ENCODE measurements at places on chromosomes 1 and 21.

DNA sequence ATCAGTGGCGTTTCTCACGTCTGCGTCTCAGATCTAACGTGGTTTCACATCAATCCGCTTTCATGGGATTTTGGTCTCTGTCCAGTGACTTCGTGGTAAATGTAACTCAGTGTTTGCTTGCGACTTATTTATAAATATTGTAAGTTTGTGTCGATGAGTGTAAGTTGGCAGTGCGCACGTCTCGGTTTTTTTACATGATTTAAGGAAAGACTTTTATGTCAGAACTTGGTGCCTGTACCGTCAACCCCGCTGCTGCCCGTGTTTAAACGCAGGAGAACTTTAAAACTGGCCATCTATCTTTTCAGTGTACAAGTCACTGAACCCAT, 1.5 kb downstream of the B3GALT6 start:
- DNase-seq, result no peak

DNA sequence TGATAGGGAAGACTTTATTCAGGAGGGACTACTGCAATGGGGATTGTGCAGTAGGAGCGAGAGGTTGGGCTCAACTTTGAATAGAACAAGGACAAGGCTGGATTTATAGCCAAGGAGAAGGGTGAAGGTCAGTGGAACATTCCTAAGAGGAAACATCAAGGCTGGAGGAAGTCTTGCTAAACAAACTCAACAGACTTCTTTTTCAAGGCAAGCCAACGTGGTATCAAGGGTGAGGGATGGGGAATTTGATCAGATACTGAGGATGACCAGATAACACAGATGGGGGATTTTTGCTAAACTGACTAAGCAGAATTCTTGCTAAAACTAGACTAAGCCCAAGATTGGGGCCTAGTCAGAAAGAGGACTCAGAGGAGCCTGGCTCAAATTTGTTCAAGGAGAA, 107.3 kb downstream of the DUSP10 start:
- DNase-seq, result no peak

DNA sequence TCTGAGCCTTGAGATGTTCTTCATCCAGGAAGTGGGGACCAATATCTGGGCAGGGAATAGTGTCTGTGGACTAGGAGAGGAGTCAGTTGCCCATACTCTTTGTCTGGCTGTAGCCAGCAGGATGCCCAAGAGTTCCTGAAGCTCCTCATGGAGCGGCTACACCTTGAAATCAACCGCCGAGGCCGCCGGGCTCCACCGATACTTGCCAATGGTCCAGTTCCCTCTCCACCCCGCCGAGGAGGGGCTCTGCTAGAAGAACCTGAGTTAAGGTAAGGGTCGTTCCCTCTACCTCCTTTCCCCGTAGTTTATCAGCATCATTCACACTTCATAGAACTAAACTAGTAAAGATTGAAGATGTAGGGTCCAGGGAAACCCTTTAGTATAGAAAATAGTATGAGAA, 3.4 kb upstream of the PPOX start:
- no peak for DNase-seq

GRCh38 chr1:225945564-225945963, 4.5 kb upstream of the LEFTY2 start:
- DNase-seq, result no peak

GRCh38 chr1:219492717-219493116, 120.2 kb downstream of the ZC3H11B start:
- no peak for DNase-seq

DNA sequence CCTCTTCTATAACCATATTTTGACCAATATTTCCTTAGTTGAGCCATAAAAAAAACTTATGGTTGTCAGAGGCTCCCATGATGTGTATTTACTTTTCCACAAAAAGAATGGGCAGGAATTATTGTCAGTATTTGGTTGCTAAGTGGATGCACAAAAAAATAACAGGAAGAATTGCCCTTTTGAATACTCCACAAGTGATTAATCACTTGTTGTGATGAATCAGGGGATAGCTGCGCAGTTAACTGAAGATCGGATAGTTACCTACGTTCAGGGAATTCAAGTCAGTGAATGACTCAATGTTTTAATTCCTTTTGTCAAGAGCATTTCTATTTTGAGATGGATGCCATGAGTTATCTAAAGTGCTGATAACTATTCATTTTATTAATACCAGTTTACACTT, 785.2 kb upstream of the B3GALT2 start:
- DNase-seq, result no peak

DNA sequence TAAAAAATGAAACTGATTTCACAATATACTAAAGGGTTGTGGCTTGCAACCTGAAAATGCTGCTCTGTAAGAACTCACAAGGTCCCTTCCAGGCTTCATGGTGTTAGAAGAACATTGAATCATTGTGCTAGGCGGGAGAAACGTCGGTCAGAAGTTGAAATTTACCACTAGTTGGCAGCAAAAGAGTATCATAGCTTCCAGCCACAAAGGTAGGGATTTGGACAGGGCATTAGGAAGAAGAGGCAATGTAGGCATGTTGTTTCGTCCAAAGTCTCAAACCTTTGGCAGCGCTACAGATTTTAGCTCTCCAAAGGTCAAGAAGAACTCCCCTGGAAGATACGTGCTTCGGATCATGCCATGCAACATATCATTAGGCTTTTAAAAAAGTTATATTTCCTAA, 62.5 kb upstream of the ZP4 start:
- DNase-seq, result no peak

- no peak for DNase-seq
Observed at GRCh38 chr1:87638636-87639035, 310.0 kb downstream of the LMO4 start.

GRCh38 chr1:63569640-63570316, 23.4 kb upstream of the PGM1 start:
- no peak for DNase-seq

DNA sequence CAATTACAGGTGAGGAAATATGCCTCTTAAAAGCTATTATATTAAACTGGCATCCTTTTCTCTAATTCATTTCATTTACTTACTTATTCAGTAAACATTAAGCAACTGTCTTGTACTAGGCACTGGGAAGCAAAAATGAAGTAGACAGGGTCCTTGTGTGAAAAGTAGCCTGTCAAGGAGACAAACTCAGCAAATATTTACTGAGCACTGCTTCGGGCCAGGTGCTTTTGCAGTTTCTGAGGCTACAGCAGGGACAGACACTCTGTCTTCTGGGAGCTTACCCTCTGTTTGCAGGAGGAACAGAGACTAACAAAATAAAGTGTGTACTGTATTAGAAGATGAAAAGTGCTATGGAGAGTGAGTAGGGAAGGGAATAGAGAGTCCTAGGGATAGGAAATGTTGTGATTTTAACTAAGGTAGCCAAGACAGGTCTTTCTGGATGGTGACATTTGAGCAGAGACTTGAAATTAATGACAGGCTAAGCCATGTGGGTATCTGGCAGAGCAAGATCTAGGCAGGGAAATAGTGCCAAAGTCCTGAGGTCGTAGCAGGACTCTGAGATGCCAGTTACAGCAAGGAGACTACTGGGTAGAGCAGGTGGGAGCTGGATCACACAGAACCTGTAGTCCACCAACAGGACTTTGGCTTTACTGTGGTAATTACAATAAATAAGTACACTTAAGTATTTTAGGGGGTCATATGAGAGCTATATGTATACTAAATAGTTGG, 133.0 kb downstream of the ITSN1 start:
- DNase-seq, result no peak

- DNase-seq, result no peak
Observed at GRCh38 chr1:198500096-198500495, 40.4 kb downstream of the ATP6V1G3 start.

DNA sequence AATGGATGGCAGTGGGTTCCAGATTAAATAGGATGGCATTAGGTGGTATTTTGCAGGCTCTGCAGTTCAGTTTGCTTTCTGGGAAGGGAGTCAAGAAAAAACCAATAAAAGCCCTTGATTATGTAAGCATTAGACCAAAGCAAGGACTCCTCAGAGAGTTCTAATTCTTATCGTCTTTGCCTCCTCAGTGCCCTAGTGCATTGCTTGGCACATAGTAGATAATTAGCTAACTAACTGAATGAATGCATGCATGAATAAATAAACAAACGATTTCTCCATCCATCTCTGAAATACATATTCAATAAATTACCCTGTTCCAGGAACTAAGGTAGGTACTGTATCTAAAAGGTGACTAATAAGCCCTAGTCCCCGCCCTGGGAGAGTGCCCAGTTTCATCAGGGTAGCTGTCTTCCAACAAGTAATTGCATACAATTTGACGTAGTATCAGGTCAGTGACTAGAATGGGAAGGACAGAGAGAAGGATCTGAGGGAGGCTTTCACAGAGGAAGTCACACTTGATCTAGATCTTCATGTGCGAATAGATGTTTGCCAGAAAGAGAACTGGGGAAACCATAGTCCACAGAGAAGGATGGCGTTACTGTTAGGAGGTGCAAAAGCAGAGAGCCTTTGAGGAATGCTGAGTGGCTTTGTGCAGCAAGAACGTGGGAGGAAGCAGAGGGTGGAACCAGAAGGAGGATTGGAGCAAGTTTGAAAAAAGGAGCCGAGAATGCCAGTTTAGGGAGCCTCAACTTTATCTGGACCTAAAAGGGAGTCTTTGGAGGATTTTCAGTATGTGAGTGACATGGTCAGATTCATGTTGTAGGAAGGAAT, 111.4 kb downstream of the TBX19 start:
- peak; percentile 13 for DNase-seq

DNA sequence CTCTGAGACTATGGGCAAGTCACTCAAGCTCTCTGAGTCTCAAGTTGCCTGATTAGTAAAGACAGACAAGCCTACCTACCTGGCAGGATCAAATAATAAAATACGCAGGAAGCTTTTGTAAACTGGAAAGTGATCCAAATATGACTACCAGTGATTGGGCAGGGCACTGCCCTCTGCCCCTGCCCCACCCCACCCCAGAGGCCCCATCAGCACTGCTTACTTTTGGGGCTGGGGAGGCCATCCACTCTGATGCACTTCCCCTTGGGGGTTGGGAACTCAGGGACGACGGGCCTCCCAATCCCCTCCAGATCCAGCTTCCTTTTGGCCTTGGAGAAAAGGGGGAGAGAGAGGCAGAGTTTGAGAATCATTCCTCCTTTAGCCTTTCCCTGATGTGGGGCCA, 6.9 kb downstream of the E2F2 start:
- no peak for DNase-seq

- no peak for DNase-seq
Observed at GRCh38 chr1:156887317-156887716, 6.2 kb upstream of the PEAR1 start.

- no peak for DNase-seq
Observed at GRCh38 chr1:211811126-211811525, 19.4 kb downstream of the LPGAT1 start.

DNA sequence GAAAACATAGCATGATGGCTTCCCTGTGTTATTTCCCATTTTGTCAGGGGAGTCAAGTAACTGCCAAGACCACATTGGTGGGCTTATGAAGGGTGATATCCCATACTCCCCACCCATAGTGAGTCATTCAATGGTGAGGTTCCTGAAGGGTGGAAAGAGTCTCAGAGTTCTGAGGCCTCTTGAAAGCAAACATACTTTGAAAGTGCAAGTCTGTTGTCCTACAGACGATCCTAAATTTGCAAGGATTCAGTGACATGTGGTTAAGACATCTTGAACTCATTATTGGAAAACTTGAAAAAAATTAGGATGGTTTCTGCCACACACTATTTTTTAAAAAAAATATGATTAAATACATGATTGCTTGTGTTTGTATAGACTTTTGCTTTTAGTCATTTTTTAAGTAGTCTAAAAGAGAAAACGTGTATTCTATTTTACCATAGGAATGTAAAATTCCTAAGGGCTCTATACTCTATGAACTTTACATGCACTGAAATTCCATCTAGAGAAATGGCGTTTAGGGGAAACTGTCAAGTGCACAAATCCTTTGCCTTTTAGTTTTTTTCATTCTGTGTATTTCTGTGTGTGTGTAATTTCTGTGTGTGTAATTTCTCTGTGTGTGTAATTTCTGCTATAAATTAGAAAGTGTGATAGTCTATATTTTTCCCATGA, 225.5 kb upstream of the ADAMTS5 start:
- no peak for DNase-seq

DNA sequence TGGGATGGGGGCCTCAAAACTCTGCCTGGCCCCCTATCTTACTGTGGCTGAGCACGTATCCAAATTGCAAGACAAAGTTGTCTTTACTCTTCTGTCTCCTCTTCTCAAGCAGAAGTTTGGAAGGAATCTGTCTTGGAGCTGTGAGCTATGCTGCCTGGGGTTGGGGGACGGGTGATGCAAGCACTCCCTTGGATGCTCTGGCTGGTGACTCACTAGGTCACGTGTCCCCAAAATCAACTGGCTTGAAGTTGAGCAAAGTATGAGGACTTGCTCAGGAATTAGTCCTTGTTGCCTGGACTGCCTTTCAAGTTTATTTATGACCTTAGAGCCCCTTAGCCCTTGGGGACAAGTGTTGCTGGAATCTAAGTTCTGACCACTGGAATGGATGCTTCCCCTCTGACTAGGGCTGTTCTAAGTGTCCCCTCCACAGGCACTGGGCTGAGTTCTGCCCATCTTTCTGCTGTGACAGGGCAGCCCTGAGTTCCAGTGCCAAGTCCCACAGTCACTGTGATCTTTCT, 269.5 kb downstream of the HHAT start:
- no peak for DNase-seq

GRCh38 chr1:201420608-201421002, 925 bp downstream of the TNNI1 start:
- no peak for DNase-seq

DNA sequence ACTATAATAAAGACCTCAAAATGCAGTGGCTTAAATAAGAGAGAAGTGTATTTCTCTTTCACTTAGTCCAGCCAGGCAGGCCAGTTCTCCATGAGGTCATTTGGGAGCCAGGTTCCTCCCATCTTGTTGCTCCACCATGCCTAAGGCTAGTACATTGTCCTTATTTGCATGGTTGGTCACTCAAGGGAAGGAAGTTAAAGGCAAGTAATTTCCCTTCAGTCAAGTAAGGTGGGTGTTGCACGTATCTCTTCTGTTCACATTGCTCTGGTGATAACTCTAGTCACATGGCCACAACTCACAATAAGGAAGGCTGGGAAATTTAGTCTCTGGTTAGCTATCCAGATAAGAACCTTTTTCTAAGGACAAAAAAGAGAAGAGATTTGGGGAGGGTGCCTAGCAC, 27.2 kb upstream of the TADA1 start:
- no peak for DNase-seq

DNA sequence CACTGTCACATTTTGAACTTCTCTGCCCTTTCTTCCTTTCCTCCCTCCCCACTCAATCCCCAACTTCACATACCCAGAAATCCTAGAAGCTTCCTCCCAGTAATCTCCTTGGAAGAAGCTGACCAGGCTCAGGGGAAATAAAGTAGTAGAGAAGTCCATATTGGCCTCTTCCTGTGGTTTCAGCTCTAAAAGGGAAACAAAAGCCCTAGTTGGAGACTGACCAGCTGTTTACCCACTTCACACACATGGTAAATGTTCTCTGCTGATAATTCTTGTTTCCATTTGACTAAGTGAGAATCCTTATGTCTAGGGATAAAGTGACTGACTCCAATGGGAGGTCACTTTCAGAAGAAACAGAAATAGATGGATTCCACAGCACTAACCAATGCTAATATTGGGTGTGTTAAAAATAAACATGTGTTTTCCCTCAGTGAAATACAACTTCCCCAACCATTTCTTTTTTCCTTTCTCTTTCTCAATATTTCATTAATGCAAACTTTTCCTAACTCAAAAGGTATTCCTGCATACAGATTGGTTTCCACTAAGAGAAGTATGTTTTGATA, 178.9 kb upstream of the DPT start:
- DNase-seq, result no peak

- peak; percentile 18 for DNase-seq
Observed at GRCh38 chr1:72366466-72366865, 84.1 kb upstream of the NEGR1 start.
